ENCODE measurements at places on chromosomes 2 and 18.

GRCh38 chr2:127034883-127035611, 71.9 kb downstream of the BIN1 start:
- DNase-seq, result no peak

GRCh38 chr2:98448441-98449145, 3.9 kb downstream of the INPP4A start:
- DNase-seq, result peak; percentile 51

- DNase-seq, result no peak
Measured at GRCh38 chr2:105790461-105791149, 45.9 kb downstream of the NCK2 start.

- DNase-seq, result no peak
Measured at GRCh38 chr2:169916623-169917022, 89.4 kb downstream of the UBR3 start.

DNA sequence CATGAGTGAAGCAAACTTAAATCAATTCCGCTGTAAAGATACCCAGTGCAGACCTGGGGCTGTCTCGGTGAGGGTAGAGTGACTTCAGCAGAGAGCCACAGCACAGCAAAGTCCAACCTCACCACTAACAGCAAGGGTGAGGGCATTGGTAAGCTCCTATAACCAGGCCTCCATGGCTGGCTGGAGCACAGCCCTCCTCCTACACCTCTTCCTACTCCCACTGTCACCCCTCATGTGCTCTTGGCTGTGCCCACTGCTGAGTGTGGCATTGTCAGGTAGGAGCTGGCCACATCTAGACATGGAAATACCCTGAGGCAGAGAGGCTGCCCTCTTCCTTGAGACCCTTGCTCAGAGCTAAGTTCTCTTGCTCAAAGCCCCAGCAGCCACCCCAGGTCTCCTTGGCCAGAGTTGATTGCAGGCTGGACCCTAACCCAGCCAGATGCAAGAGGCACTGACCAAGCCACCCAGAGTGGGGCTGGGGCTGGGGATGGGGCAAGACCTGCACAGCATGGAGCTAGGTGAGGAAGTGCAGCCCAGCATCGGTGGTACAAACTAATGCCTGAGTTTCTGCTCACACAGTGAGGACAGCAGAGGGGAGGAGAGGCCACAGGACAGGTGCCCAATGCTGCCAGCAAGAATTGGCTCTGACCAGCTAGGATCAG, 77.6 kb upstream of the RAB6C start:
- no peak for DNase-seq
